Occipital lobe (tissue), 3 donors: ENCODE measurements at places on chromosomes 11 and 22.

- no peak for DNase-seq
Observed at GRCh38 chr22:28711820-28712777, 29.5 kb downstream of the CHEK2 start.

DNA sequence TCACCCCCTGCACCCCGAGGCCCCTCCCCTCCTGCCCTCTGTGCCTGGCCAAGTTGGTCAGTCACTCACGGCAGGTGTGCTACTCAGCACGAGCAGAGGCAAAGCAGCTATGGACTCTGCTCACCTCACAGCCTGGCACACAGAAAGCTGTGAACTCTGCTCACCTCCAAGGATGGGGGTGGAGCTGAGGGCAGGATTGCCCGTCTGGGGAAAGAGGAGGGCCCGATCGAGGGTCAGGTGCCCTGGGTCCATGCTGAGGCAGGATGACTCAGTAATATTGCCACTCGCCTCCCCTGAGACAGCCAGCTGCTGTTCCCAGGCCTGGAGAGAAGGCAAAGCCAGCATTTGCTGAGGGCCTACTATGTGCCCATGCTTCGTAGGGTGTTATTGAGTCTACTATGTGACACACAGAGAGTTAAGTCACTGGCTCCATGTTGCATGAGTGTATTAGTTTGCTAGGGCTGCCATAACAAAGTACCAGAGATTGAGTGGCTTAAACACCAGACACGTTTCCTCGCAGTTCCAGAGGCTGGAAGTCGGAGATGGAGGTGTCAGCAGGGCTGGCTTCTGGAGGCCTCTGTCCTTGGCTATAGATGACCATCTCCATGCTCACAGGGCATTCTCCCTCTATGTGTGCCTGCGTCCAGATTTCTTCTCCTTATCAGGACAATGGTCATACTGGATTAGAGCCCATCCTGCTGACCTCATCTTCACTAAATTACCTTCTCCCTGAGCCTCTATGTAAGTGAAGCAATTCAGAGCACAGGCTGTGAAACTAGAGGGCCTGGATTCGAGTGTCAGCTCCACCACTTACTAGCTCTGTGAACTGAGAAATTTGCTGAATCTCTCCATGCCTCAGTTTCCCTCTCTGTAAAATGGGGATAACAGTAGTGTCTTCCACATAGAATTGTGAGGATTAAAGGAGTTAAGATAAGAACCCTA lies 13.2 kb upstream of the TSKU start:
- no peak for DNase-seq

GRCh38 chr11:79428406-79428805 lies 12.4 kb downstream of the TENM4 start:
- no peak for DNase-seq

DNA sequence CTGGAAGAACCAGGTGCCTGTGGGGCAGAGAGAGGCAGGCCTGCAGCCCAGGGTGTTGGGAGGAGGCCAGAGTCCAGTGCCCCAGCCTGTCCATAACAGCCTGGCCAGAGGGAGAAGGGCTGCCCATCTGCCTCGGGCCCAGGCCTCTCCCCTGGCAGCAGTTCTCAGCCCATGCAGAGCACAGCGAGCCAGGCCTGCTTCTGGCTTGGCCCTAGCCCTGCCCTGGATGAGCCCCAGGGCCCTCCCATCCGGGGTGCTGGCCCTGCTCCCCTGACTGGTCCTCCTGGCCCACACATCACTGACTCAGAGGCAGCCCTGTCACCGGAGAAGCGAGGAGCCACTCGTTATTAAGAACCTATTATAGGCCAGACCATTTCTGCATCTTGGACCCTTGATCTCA lies 19.7 kb upstream of the MYRF start:
- no peak for DNase-seq

DNA sequence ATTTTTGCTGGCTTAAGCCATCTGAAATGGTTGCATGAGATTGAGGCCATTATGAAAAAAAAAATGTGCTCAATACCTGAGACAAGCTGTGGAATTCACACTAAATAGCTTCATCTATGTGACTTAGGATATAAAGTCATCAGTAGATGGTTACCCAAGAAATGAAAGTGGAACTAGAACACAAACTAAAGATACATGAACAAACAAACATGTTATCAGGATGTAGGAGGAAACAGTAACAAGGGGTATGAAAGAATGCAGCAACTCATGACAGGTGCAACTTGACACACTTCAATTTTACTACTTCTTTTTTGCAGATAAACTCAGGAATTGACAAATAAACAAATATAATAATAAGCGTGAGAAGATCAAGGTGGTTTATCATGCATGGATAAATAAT lies 155.0 kb downstream of the WT1 start:
- no peak for DNase-seq

- no peak for DNase-seq
Observed at GRCh38 chr11:56509439-56509838, 18.3 kb upstream of the OR5M8 start.

GRCh38 chr11:119372260-119373058 lies 9.0 kb downstream of the USP2 start:
- no peak for DNase-seq

- DNase-seq, result no peak
Observed at GRCh38 chr11:61764606-61765260, 12.3 kb downstream of the MYRF start.

DNA sequence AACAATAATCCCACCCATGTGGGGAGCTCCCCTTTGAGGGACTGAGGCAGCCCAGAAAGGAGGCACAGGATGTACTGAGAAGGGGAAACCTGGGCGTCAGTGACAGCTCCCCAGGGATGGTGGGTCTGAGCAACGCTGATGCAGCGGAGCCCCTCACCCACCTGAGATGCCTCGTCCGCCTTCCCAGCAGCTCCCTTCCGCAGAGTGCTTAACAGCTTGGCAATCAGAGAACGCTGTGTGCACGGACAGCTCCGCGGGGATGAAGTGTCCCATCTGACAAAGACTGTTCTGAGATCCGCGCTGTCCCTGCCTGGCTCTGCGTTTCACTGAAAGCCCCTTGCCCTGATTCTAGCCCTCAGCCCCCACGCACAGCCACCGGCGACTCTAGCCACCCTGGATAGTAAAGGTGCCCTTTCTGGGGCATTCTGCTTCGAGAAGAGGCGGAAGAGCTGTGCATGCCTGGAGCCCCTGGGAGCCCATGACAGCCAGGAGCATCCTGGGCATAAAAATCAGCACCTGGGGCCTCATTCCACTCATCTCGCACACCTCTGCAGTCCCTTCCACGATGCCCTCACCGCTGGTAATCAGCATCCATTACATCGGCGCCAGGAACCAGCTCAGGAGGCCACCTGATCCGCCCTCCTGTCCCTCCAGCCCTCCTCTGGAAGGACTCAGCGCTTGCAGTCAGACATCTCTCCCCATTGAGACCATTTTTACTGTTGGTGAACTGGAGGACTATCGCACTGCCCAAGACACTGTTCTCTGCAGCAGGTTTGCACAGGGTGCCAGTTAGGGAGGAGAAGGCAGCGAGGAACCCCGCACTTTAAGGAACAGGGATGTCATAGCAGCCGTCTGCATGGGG lies 10.7 kb downstream of the KCNJ5 start:
- DNase-seq, result no peak

DNA sequence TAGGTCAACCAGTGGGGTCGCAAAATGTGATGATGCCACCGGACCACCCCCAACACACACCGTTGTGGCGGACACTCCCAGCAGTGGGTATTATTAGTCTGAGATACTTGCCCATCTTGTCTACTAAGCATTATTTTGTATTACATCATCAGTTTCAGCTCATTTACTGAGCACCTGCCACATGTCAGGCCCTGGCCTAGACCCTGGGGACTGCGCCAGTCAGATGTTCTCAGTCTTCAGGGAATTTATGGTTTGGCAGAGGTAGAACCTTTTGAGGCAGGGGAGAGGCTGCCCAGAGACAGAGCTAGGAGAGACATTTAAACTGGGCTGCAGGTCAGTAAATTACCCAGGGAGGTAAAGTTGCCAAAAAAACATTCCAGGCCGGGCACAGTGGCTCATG lies 43.1 kb upstream of the GCAT start:
- no peak for DNase-seq

DNA sequence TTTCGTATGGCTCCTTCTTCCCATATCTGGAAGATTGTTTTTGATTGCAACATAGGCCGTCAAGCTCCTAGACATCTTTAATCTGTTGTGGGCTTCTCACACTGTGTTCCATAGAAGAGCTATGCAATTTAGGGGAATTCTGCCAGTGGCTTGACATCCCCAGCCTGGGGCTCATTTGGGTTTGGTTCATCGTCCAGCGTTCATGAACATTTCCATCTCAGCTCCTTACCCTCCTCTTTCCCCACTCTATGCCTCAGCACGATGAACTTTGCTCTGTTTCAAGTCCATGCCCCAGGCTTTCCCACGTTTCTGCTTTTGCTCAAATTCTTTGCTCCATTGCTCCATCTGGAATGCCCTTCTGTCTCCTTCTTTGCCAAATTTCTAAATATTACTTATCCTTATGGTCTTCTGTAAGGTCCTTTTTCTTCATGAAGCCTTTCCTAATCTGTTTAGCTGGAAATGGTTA lies 26.1 kb upstream of the CLMP start:
- DNase-seq, result no peak

GRCh38 chr11:44632466-44633123 lies 67.1 kb downstream of the CD82 start:
- DNase-seq, result no peak

- DNase-seq, result no peak
Observed at GRCh38 chr22:23157560-23158515, 12.6 kb downstream of the RAB36 start.

GRCh38 chr11:72637926-72638325 lies 36.3 kb downstream of the PDE2A start:
- DNase-seq, result no peak

GRCh38 chr22:49302150-49302460 lies 525.6 kb downstream of the BRD1 start:
- DNase-seq, result no peak

DNA sequence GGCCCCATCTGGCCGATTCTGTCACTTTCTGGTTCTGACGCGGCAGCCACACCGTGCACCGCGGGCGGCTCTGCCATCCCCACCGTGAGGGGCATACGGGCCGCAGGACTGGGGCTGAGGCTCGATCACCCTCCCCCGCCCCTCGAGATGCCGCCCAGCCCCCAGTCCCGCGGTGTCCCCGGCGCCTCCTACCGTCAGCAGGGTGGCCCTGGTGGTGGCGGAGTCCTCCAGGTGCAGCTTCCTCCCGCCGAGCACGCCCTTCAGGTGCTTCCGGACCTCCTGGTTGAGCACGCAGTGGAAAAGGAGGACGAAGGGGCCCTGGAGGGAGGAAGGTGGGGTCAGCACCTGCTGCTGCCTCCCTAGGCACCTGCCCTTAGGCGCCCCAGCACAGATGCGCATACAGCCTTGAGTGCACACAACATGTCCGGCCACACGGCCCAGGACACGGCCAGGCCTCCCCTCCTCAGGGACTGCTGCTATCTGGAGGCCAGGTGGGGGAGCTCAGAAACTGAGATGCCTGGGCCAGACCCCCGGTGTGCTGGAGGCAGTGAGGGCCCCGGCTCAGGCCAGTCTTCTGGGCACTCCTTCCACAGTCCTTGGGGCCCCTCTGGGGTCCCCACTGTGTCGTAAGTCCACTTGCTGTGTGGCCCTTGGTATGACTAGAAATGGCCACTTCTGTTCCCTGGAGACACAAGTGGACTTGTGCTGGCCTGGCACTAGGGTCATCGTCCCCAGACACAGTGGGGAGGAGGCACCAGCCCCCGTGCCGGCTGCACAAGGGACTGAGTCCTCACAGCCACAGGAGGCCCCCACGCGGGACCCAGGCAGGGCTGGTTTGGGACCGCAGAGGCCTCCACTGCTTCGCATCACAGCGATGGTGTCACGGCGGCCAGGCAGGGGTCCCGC lies 31.5 kb downstream of the TRMU start:
- no peak for DNase-seq

- no peak for DNase-seq
Observed at GRCh38 chr11:1317993-1318392, 8.6 kb upstream of the TOLLIP start.

GRCh38 chr11:6229911-6230310 lies 4.5 kb downstream of the FHIP1B start:
- DNase-seq, result no peak
